NCI-H1694 treated with DMSO at 0.1 percent for 48 hours (cell line): ENCODE measurements at places on chromosomes 7 and 10.

- DNase-seq = no peak
Measured at GRCh38 chr10:112182784-112183328, 709 bp downstream of the GPAM start.

DNA sequence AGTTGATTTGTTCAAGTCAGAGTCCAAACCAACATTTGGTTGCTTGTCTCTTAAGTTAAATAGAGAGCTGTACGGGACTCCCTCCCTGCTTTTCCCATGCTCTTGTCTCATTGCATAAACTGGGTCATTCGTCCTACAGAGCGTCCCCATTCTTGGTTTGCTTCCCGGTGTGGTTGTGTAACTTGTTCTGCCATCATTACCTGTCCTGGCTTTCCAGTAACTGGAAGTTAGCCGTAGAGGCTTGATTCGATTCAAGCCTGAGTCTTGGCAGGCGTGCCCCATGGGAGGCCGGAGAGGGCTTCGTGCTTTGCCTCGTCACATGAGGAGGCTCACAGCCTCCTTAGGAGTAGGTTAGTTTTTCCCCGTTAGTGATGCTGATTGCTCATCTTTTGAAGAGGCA is 40.2 kb downstream of the FBH1 start:
- DNase-seq = no peak

GRCh38 chr10:18797286-18797685 is 138.1 kb downstream of the ARL5B start:
- DNase-seq = no peak

DNA sequence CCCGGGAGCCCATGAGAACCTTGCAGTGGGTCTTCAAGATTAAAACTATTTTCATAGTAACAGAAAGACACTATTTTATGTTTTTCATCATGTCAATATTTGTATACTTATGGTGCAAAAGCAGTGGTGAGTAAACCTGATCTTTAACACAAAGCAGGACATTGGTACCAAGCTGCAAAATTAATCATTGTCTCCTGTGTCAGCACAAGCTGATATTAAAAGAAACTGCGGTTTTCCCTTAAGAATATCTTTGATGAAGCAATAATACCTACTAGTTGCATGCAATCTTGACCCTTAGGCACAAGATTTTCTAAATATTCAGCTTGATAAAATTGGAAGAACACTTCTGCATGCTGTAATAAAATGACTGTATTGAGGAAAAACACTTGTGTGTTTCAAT is 121.7 kb downstream of the MDFIC start:
- DNase-seq = no peak

DNA sequence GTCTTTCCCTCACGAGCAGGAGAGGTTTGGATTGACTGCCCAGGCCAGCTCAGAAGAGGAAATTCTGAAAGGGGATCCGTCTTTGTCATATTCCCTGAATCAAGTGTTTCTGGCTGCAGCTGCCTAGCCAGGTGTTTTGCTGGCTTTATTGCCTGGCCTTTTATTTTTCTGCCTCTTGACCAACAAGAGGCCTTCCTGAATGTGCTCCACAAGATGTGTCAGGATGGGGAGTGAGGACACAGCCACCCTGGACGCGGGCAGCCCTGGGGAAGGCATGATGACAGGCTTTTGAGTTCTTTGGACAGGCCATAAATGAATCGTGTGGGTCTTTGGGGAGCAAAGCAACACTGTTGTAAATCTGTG is 163.6 kb downstream of the CAMK1D start:
- no peak for DNase-seq

DNA sequence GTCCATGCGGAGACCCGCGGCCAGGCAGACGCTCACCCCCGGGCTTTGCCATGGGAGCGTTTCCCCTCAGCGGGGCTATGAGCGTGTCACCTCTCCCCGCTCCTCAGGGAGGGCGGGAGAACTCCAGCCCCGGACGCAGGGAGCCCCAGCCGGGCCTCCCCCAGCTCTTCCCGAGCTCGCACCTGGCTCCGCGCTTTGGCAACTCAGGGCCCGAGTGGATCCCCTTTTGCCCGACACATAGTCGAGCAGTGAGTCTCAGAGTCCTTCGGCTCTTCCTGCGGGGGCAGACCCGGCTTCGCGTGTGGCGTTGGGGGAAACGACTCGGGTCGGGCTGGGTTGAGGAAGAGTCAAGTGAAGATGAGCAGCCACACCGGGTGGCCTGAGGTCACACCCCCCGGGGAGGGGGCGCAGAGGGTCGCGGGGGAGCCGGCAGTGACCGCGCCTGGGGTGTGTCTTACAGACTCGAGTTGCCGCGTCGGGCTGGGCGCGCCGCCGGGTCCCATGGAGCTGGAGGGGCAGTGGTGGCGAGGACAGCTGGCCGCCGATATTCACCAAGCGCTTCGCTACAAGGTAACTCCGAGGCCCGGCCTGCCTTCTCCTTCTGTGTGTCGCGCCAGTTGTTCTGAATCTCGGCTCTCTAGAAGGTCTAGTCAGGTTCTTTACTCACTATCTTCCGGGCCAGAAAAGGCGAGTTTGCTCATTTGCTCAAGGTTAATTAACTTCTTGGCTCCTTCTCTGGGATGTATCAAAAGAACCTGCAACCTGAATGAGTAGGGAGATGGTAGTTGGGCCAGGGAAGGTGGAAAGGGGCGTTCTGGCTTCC is 721 bp downstream of the CCNJ start:
- DNase-seq = peak; percentile 20

DNA sequence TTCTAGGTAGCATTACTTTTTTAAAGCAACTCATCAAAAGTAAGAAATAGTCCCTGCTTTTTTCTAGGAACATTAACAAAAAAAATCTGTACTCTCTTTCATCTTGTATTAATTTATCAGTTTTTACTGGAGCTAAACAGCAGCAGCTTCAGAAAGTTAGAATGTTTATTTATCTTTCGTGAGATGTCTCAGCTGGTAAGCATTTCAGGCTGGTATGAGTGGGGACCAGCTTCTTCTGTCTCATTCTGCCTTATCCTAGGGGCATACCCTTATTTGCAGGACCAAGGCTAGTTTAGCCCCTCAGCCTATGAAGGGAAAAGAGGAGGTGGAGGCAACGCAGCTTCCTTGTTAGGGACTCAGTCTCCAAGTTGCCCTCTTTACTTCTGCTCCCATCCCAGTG is 35.1 kb downstream of the LANCL2 start:
- DNase-seq = no peak

- peak; percentile 40 for DNase-seq
Measured at GRCh38 chr10:49518982-49519578, 19.8 kb downstream of the ERCC6 start.

DNA sequence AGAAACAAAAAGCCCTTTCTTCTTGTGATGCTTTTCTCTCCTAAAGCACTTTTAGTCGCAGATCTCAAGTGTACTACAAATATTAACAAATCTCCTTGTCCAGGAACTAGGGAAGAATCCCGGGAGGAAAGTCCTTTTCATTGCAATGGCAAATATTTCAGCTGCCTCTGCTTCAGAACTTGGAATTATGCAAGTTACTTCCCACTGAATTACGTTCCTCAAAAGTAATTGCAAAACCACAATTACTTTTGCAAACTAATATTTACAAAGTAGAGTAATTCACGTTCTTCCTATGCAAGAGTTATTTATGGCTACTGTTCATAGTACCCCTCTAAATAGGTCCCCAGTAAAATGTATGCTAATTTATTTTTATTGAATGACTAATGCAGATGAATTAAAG is 14.5 kb downstream of the PRKCQ start:
- DNase-seq = no peak

- no peak for DNase-seq
Measured at GRCh38 chr7:130941322-130942210, 207.6 kb upstream of the KLF14 start.

DNA sequence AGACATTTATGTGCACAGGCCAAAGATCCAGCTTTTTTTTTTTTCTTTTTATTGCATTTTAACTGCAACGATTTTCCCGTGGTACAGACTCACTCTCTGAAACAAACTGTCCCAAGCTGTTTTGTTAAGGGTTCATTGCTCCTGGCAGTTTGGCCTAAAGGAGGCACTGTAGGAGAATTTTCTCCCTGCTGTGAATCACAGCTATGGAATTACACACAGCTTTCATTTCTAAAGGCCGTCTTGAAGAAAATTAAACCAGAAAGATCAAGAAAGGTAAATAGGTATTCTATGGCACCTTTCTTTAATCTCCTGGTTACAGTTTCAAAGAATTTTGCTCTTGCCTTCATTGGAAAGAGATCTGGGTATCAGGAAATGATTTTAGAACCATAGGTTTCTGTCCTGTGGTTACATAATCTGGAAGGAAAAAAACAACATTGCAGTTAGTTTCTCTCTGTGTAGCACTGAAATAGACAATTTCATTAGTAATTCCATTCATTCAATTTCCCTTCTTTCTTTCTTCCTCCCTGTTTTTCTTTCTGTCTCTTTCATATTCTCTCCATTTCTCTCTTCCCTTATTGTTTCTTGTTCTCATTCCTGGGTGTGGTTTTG is 51.2 kb downstream of the PDK4 start:
- no peak for DNase-seq

- no peak for DNase-seq
Measured at GRCh38 chr7:151824373-151824933, 52.5 kb downstream of the PRKAG2 start.

GRCh38 chr7:116161728-116162127 is 48.6 kb upstream of the TES start:
- no peak for DNase-seq

- no peak for DNase-seq
Measured at GRCh38 chr7:73437091-73437490, 3.5 kb downstream of the FZD9 start.

DNA sequence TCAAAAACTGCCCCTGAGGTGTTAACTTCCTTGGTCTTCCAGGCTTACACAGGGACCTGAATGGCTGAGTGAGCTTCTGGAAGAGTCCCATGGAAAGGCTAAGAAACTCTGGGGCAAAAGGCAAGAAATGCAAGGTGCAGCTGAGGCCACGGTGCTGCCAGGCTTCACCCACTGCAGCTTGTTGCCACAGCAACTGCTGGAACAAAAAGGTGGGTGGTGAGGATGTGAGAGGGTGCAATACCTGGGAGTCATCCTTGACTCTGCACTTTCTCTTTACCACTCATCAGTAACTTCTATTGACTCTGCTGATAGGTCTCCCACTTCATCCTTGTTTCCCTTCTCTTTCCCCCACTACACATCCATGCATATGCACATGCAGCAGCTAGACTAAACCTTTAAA is 258.6 kb downstream of the BMPER start:
- DNase-seq = no peak

DNA sequence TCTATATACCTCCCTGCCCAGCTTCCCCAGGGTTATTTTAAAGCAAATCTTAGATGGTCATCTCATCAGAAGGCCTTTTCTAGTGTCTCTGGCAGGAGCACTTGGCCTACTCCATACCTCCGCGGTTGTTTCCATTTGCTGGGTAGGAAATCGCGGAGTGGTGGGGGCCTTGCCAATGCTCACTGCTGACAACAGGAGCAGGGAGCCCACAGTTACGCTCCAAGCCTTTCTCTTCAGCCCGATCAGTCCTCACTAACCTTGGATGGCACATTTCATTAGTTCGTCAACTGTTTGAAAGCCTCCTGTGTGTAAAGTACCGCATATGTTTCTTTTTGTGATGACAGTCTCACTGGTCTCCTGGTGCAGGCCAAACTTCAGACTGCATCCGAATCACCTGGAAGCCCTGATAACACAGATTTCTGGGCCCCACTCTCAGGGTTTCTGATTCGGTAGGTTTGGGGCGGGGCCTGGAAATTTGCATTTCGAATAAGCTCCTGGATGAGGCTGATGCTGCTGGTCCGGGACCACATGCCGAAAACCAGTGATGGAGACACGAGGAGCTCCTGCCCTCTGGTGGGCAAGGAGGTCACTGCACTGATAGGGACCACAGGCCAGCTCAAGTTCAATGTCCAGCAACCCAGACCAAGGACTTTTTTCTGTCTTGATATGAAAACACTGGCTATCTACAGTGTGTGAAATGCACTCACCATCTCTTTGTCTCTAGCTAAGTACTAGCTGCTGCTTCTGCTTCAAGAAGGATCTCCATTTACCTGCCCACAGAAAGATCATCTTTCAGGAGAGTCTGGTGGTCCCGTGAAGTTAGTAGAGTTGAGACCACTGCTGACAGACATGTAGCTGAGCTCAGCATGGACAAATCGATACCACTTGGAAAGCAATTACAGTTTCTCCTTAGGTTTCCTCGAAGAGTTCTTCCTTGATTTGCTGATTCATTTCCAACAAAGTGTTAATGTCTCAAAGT is 14.0 kb downstream of the LRGUK start:
- DNase-seq = peak; percentile 16

GRCh38 chr7:65892161-65892560 is 19.3 kb downstream of the VKORC1L1 start:
- DNase-seq = no peak

GRCh38 chr10:46290101-46290886 is 3.5 kb downstream of the ANTXRL start:
- DNase-seq = no peak

GRCh38 chr10:61317706-61318105 is 135.5 kb downstream of the TMEM26 start:
- DNase-seq = no peak

DNA sequence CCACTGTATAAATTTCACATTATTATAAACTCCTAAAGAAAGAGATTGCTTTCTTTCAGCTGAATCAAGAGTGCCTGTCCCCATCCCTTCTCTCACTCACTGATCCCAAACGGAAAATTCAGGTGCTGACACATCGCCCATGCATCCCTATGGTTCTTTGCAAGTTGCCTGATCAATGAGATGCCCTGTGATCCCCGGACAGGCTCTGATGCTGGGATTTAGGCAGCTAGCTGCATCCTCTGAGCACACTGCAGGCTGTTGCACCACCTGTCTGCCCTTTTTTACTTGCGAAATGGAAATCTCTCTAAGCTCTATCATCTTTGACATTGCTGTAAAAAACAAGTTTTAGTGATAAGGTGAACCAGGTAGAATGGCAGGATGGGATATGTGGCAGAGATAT is 456.5 kb downstream of the GATA3 start:
- DNase-seq = no peak

GRCh38 chr10:67587771-67588170 is 108.2 kb downstream of the CTNNA3 start:
- DNase-seq = no peak

DNA sequence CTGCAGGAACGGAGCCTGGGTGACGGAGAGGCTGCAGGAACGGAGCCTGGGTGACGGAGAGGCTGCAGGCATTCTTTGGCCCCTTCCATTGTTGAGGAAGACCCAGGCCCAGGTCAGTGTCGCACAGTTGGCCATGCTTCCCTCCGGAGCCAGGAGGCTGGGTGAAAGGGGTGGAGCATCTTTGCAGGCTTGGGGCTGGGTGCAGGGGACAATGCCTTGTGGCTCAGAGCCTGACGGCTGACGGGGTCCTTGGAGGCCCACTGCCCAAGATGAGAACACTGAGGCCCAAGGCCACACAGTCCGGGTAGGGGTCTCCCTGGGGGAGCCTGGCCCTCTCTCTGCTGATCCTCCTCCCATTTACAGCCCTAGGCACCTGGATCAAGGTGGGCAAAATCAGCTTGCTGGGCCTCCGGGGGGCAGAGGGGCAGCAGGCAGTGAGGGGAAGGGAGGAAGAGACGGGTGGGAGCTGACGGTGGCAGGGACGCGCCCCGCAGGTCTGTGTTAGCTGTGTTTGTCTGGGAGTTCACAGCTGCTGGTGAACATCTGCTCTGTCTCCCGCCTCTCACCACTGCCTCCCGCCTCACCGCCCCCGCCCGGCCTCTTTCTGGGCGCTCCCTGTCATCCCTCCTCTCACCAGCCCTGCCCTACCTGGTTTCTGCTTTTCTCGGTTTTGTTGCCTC is 30.6 kb upstream of the PCBD1 start:
- DNase-seq = peak; percentile 53
